ENCODE measurements at places on chromosomes 4 and X. TPM values are rescaled to one million over a fixed set of nuclear protein-coding genes. Genes with fewer than 3 reads are reported as not detected.

Gene PCDH7
- 38.6 TPM for total RNA-seq

Gene COL4A6
- 0.03 TPM for total RNA-seq

Gene GNPDA2
- 49.7 TPM for total RNA-seq

Gene RTL5
- total RNA-seq = 0.14 TPM

Gene BTC
- 0.14 TPM for total RNA-seq

Gene CETN2
- 135 TPM for total RNA-seq

Gene GAGE2A
- total RNA-seq = 16.7 TPM

Gene CT55
- total RNA-seq = 1.5 TPM

Gene GYPA
- total RNA-seq = not detected

Gene RBMXL3
- total RNA-seq = not detected

Gene TAF7L
- not detected for total RNA-seq

Gene TLR2
- total RNA-seq = not detected

Gene TIGD4
- total RNA-seq = 1.5 TPM

GRCh38 chr4:173797296-173797695 lies 267.3 kb upstream of the HAND2 start:
- no peak for DNase-seq

DNA sequence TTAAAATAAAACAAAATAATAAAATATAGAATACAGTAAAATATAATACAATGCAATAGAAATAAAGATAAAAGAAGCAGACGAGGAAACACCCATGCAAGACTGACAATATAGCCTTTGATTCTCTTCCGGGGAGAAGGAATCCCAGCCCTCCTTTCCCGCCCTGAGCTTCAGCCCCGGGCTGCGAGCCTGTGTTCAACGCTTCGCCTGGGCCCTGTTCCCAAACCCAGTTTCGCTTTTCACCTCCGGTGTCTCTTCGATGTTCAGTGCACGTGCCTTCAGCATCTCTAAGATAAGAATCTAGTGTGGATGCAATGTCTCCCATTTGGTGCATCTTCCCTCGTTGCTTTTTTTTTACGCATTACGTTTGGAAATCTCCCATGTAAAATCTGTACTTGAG lies 38.4 kb upstream of the ARSD start:
- no peak for DNase-seq

GRCh38 chrX:78455901-78456300 lies 128.5 kb upstream of the CYSLTR1 start:
- DNase-seq = peak; percentile 1

DNA sequence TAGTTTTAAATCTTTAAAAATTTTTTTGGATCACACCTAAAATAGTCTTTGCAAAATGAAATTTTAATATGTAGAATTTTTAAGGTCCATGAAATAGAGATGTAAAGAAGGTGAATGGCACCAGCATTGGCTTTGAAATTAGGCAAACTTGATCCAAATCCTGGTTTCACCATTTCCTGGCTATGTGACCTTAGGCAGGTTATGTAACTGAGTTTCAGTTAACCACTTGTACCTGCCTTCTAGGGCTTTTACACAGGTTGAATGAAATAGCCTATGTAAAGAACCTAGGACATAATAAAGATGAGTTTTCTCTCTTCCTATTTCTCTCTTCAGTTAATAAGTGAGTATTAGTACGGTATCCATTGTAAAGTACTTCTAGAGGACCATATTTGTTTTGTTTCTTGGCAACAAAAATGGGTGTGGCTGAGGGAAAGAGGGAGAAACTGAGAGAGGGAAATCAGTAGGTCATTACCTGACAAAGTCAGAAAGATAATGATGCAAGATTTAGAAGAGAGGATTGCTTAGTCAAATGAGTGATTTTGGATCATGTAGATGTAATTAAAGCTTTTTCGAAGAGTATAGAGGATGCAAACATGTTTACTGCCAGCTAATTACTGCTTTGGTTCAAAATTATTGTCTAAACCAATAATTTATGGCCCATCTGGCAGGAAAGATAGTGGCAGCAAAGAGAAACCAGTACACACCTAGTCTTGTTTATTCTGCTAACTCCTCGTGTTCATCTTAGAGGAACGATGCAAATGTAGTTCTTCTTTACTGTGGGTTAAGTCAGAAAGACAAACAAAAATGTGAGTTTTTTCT lies 81.9 kb downstream of the PDLIM5 start:
- no peak for DNase-seq

DNA sequence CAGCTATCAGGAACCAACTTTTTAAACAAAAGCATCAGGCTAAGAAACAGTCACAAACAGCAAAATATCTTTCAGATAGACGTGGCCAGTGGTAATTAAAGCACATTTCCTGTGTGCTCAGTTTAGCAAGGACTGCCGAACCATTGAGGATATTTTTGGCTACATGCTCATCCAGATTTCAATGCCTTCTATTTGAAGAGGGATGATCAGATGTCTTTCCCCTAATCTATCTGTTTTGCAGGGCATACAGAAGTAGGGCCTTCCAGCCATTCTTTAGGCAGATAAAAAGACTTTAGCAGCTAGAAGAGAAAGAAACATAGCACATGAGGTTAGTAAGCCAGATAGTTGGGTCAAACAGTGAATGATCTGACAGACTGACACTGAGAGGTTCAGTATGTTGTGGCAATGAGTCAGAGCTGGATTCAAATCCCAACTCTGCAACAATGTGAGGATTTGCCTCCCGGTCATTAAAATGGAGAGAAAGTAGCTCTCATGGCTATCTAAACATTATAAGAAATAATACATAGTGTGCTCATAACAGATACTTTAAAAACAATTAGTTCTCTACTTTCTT lies 100.0 kb upstream of the PRKG2 start:
- no peak for DNase-seq

DNA sequence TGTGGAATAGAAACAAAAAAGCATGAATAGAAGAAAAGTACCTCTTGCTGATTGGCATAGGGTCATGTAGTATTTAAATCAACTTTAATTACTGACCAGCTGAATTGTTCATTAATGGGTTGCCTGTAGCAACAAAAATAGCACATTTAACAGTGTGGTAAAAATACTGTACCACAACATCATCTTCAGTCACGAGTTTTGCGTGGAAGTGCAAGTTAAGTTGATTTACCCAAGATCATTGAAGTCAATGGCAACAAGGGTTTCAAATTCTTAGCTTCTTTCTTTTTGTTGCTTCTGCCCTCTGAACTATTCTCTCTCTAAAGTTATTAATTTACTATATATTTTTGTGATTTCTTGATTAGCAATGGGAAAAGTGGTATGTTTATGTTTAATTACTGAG lies 526.6 kb downstream of the C4orf33 start:
- DNase-seq = no peak

- DNase-seq = no peak
These were observed 302.4 kb upstream of the TACR3 start for GRCh38 chr4:104022226-104022625.

GRCh38 chr4:103934178-103934789 lies 214.5 kb upstream of the TACR3 start:
- peak; percentile 58 for DNase-seq

- DNase-seq = peak; percentile 34
These were observed 153.8 kb upstream of the RAPGEF2 start for GRCh38 chr4:158949099-158949498.

DNA sequence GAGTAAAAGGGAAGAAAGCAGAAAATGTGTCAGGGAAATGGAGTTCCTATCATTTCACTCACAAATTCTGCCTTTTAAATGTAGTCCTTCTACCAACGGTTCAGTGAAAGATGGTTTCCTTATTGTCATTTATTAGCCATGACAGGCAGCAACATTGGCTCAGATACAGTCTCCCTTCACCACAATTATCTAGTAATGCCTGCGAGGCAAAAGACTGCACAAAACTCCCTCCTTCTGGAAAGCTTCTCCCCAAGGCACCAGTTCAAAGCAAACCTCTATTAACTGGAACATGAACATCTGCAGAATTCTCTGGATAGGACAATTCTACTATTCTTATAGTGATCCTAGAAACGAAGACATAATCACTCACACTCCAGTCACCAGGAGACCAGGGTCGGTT lies 28.3 kb downstream of the DCTD start:
- DNase-seq = no peak

DNA sequence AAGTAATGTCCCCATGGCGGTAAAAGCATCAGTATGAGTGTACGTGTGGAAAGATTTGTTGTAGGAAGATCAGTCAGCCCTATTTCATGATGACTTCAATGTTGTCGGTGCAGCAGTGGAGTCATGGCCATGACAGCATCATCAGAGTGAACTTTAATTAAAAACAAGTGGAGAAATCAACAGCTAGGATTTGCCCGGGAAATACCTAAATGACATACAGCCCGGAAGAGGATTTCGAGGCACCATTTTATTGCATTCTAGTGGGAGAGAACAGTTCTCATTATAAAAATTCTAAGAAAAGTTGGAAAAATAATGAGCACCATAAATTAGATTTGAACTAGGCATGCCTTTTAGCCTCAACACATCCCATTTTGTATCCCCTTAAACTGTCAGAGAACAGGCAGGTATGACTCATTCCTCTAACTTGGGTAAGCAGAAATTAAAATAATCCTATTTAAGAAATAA lies 170.1 kb downstream of the SHROOM3 start:
- peak; percentile 44 for DNase-seq

- no peak for DNase-seq
These were observed 22.5 kb downstream of the PTTG2 start for GRCh38 chr4:37982736-37983135.

DNA sequence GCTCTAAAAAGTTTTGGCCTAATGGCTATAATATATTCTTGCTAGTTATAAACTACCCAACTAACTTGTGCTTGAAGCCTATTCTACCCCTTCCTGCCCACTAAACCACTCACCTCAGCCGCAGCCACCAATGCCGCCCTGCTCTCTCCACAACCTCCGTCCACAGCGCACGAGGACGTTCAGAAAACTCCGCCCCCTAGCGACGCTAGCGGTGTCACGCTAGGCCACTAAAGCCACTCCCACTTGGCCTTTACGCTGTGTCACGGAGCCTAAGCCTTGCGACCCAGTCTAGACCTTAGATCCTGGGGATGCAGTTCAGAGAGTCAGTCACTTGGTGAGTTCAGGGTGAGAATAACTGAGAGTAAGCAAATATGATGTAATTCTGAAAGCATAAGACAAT lies at the start of gene TEX11:
TSS of gene TEX11 (minus strand) at position 171 of the 400 bp plus-strand sequence. CDS start 922 bp downstream, outside the sequence.
- no peak for DNase-seq

GRCh38 chrX:103453655-103454054 lies 65.6 kb downstream of the RAB40A start:
- peak; percentile 40 for DNase-seq

- DNase-seq = no peak
These were observed 74.4 kb upstream of the DDX3X start for GRCh38 chrX:41259516-41259915.

GRCh38 chrX:3962511-3963311 lies 249.3 kb upstream of the PRKX start:
- DNase-seq = peak; percentile 26

DNA sequence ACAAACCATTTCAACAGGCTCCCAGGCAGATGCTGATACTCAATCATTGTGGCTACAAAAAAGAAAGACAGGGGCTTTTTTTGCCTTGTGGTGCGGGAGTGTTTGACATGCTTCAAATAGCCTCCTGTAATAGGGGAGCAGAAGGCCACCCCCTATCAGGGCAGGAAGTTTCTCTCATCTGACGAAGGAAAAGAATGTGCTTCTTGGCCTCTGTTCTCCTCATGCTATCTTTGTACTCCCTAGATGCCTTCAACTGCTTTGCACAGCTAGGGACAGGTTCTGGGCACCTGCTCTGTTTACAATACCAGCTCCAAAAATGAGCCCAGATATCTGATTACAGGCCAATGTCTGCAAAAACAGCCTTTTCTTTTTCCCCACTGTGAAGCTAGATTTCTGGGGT lies 391.1 kb downstream of the STIM2 start:
- DNase-seq = no peak

- DNase-seq = no peak
These were observed 23.9 kb downstream of the MOB1B start for GRCh38 chr4:70925899-70926635.

- no peak for DNase-seq
These were observed 17.4 kb upstream of the PACRGL start for GRCh38 chr4:20682853-20683252.

DNA sequence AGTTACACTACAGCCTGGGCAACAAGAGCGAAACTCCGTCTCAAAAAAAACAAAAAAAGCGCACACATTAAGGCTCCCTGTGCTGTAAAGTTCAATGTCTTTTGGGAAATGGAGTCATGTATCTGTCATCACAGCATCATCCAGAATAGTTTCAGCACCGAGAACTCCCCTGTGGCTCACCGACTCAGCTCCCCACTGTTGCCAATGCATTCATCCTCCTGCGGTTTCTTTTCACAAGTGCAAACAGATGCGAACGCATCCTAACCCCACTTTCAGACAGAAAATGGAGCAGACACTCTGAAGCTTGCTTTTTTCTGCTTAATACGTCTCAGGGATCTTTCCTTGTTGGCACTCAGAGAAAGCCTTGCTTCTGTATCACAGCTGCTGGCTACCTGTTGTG lies 13.8 kb upstream of the SH3TC1 start:
- peak; percentile 77 for DNase-seq

GRCh38 chrX:153061732-153062131 lies 5.5 kb downstream of the PNMA3 start:
- peak; percentile 54 for DNase-seq

- DNase-seq = no peak
These were observed 354.9 kb downstream of the GPAT3 start for GRCh38 chr4:83890816-83891215.

- no peak for DNase-seq
These were observed 19.5 kb downstream of the ZAR1 start for GRCh38 chr4:48509543-48509942.

GRCh38 chr4:180788729-180789128 lies 1454.5 kb upstream of the TENM3 start:
- no peak for DNase-seq

- DNase-seq = no peak
These were observed 3.8 kb downstream of the MBTPS2 start for GRCh38 chrX:21843179-21843578.

DNA sequence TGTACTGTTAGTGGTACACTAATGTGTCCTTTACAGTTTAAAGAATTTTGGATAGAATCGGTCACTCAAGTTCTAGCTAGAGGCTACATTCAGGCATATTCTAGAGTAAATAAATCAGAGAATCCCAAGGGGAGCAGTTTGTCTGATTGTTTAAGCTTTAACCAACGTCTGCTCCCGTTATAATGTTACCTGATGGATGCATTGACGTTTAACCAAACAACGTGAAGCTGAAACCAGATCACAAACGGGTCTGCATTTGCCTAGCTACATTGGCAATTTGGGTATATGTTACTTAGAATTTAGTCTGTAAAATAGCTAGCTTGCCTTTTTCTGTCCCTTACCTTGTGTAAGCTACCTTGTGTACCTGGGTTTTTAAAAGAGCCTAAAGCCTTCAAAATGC lies 1.6 kb downstream of the PI4K2B start:
- no peak for DNase-seq

GRCh38 chr4:174460684-174461083 lies 61.6 kb downstream of the HPGD start:
- DNase-seq = no peak
